A673 (cell line): ENCODE measurements at places on chromosomes 13 and 19. TPM values are rescaled to one million over a fixed set of nuclear protein-coding genes. Genes with fewer than 3 reads are reported as not detected.

DNA sequence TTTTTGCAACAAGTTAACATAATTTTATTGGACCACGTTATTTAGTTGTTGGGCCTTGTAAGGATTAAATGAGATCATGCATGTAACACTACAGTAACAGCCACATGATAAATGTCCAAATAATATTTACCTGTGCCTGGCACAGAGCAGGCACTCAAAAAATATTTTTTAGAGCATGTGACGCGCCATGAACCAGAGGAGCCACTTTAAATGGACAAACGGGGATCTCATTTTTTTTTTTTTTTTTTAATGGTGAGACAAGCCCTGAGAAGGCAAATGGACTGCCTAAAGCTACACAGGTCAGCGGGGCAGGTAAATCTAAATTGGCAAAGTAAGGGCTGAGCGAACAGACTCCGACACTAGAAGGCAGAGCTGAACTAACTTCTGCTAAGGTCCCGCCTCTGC, 840 bp upstream of the RPS19 start:
- no peak for DNase-seq

The ELAVL3 gene
- 5.3 TPM in 2 replicates for total RNA-seq

The EXOC3L2 gene
- total RNA-seq = not detected in 2 replicates

The PRTN3 gene
- total RNA-seq = not detected in 2 replicates

The FXYD3 gene
- not detected in 2 replicates for total RNA-seq

GRCh38 chr13:85582890-85583289, 216.3 kb downstream of the SLITRK6 start:
- no peak for DNase-seq

DNA sequence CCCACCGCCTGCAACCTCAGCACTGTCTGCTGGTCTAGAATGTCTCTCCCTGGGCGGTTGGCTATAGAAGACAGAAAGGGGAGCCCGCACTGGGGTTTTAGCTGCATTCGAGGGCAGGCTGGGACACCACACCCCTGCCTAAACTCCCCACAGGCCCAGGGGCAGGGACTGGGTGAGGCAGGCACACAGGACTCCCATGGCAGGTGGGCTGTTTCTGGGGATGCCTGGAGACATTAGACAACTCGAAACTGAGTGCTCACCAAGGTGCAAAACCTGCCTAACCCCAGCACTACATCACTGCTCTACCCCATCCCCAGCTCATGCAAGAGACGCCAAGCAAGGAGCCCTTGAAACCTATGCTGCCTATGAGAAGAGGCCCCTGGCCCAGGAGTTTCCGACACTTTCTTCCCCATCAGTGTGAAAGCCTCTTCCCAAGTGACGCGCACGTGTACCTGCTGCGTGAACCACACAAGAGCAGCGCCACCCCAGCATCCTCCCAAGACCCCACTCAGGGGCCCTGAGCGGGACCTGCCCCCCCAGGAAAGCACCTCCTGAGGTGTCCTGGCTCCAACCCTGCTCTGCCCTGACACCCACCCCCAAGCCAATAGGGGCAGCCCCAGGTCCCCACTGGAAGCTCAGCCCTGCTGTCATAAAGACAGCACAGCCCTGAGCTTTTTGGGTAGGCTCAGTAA, 121.2 kb downstream of the TUBA3C start:
- no peak for DNase-seq

GRCh38 chr19:19552798-19553197, 14.7 kb downstream of the CILP2 start:
- no peak for DNase-seq

The ERF gene
- 149 and 164 TPM in 2 replicates for total RNA-seq

DNA sequence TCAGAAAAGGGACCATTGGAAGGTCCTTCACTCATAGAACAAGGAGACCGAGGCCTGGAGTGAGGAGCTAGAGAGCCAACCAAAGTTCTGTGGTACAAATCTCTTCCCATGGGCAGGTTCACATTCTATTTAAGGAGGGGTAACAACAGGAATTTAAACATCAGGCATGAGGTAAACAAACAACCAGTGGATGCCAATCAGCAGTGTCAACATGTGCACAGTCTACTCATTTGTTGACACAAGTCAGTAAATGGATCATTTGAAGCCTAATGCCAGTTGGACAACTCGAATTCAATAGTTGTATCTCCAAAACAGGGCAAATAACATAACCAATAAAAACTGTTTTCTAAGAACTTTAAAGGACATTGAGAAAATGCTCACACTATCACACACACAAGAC, 6.3 kb upstream of the DOCK9 start:
- DNase-seq = no peak

- DNase-seq = no peak
Measured at GRCh38 chr13:97567510-97568243, 133.7 kb downstream of the RAP2A start.

The KMT5C gene
- 19.7 and 24.1 TPM in 2 replicates for total RNA-seq

GRCh38 chr19:42306646-42307045, 4.2 kb upstream of the PAFAH1B3 start:
- DNase-seq = no peak
